ENCODE measurements at places on chromosomes 7 and 10. TPM values are rescaled to one million over a fixed set of nuclear protein-coding genes. Genes with fewer than 3 reads are reported as not detected.

DNA sequence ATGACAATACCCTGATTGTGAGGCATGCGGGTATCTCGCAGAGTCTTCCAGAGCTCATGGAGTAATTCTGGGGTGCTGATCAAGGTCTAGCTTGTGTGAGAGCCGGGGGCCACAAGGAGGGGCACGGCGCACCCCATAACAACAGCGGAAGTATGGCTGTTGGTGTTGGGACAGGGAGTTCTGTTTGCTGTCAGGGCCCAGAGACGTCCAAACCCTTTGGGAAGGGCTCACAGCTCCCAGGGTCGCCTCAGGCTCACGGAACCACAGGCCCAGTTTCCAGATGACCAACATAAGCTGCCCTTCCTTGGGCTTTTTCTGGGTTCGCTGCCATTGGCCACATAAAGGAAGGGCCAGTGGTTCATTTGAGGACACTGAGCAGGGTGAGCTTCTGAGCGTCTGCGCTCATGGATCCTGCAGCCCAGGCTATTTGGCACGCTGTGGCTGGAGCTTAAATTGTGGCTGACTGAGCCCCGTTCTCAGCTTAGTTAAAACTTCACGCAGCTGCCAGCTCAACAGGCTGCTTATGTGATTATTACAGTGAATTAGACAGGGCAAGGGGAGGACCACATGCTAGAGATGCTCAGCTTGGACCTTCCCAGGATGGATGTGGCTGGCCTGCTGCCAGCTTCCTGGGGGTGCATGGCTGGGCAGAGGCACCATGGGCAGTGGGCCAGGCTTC lies 92.3 kb downstream of the DNAJB6 start:
- no peak overlapping the region for H3K4me3 ChIP-seq
- H3K36me3 ChIP-seq: no peaks in the 10 kb centered on the region
- H3K27ac ChIP-seq: peak overlapping the region; percentile 33
- H3K27me3 ChIP-seq: no peaks in the 10 kb centered on the region
- peak; percentile 61 for DNase-seq
- peaks cover 16% of the 10 kb centered on the region for H3K4me1 ChIP-seq

DNA sequence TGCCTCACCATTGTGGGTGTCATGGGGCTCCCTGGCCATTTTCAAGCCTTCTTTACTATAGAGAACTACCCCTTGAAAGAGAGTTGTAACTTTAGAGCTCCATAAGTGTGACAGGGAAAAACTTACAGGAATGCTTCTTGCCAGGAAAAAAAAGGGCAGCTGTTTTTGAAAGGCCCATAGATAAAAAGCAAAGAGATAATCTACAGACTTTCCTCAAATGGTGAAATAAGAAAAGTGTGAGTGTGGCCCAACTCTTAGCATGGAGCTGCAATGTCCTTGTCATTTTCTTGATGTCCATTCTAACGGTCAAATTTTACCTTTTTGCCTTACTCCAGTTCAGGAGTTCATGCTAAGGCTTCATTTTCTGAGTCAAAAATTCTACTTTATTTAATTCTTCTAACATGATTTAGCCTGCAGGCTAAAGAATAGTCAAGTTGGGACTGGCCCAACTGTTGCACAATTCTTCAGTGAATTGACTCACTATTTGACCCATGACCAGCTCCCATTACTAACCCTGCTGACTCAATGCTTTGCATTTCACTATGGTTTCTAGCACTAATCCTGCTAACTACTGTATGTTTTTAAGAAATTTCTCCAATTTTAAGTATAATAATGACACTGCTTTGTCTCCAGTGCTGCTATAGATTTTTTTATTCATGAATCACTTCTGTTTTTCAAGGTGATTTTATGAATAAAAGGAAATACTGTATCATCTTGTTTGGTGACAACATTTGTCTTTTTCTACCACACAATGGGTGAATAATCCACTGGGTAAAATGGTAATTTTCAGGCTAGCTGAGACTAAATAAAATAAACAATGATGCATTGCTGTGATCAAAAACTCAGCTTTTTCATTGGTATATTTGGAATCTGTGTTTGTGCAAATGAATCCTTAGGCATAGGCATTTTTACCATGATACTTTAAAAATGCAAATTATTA lies 41.4 kb upstream of the SGCE start:
- H3K27ac ChIP-seq: peak overlapping the region; percentile 99
- no peaks in the 10 kb centered on the region for H3K36me3 ChIP-seq
- peak; percentile 80 for DNase-seq
- peaks cover 49% of the 10 kb centered on the region for H3K4me1 ChIP-seq
- no peaks in the 10 kb centered on the region for H3K27me3 ChIP-seq
- no peak overlapping the region for H3K4me3 ChIP-seq

DNA sequence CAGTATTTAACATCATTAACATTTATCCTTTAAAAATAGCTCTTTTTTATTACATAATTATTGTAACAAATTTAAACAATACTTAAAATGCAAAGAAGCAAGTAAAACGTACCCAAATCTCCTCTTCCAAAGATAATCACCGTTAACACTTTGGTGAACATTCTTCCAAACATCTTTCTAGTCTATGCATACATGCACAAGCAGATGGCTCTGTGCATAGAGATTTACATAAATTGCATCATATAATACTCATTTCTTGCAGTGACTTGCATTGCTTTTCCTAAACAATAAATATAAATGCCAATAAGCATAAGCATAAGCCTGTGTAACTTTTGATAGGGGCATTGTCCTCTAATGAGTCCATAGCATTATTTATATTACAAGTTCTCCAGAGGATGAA lies 89.4 kb upstream of the PALS2 start:
- H3K27ac ChIP-seq: no peak overlapping the region
- DNase-seq: no peak
- H3K4me1 ChIP-seq: no peaks in the 10 kb centered on the region
- H3K27me3 ChIP-seq: 0 out of 2 replicates have a peak, but pooled peaks cover 5% of the 10 kb centered on the region
- no peaks in the 10 kb centered on the region for H3K36me3 ChIP-seq

ACBD5 gene
- total RNA-seq: 21.1 TPM

PPP1R9A gene
- 21.8 TPM for total RNA-seq

NKX2-3 gene
- total RNA-seq: not detected

Measured in SJCRH30 (cell line).